ENCODE measurements at places on chromosomes 5 and 9.

DNA sequence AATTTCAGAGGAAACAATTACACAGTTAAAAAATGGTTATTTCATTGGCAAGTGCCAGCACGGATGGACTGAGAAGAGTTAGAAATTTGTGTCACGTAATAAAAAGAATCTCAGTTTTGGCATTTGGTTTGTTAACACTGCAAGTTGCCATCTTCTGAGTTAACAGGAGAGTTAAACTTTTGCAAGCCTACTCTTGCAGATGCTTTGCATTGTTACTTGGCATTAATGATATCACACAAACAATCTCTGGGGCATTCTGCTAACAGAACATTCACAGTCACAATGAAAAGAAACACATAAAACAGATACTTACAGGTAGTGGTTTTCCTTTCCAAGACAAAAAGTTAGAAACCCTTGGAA is 647 bp downstream of the FREM1 start:
- DNase-seq: no peak

- no peak for DNase-seq
These were observed 29.8 kb upstream of the TMEM161B start for GRCh38 chr5:88298425-88298824.

GRCh38 chr9:97593960-97594359 is 39.2 kb downstream of the TSTD2 start:
- no peak for DNase-seq

DNA sequence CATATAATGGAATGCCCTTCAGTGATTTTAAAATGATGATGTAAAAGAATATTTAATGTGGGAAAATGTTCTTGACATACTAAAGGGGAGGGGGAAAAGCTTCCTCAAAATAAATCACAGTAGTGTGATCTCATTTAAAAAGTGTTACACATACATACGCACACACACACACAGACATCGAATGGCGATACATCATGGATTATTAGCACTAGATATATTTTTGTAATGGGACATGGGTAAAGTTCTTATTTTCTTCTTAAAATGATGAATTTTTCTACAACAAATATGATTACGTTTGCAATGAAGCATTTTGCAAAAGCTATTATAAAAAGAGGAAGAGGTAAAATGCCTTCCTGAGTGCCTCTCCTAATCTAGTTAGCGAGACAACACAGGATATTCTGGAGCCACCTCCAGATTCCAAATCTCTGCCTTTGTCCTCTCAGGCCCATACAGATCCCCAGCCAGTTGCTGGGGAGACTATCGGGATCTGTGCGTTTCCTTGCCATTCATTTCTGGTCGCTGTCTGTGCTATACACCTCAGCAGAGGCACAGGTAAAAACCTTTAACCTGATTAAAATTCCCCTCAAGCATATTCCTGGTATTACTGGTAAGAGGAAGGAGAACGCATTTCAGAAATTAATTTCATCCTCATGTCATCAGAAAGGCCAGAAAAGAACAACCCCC is 69.6 kb downstream of the SLC28A3 start:
- no peak for DNase-seq

- no peak for DNase-seq
These were observed 153.4 kb upstream of the POU5F2 start for GRCh38 chr5:93894601-93895354.

- no peak for DNase-seq
These were observed 11.3 kb downstream of the FRMD3 start for GRCh38 chr9:83526901-83527300.

DNA sequence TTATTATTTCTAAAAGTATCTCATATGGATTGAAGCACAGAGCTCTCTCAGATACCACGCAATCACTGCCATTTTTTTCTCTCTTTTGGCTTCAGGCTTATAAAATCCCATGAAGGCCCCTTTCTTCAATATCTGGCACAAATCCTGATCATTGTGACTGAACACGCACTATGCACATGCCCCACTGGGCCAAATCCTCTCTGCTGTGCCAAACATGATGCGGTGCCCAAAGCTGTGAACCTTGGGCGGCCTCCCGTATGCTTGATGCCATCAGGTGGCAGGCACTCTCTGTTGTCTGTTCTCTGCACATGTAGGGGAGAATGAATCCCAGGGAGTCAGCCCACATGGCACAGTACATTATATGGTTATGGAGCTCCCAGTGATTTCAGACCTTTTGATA is 375.0 kb upstream of the RGMB start:
- no peak for DNase-seq

- DNase-seq: peak; percentile 67
These were observed 72.3 kb downstream of the NIPSNAP3B start for GRCh38 chr9:104836235-104836634.

DNA sequence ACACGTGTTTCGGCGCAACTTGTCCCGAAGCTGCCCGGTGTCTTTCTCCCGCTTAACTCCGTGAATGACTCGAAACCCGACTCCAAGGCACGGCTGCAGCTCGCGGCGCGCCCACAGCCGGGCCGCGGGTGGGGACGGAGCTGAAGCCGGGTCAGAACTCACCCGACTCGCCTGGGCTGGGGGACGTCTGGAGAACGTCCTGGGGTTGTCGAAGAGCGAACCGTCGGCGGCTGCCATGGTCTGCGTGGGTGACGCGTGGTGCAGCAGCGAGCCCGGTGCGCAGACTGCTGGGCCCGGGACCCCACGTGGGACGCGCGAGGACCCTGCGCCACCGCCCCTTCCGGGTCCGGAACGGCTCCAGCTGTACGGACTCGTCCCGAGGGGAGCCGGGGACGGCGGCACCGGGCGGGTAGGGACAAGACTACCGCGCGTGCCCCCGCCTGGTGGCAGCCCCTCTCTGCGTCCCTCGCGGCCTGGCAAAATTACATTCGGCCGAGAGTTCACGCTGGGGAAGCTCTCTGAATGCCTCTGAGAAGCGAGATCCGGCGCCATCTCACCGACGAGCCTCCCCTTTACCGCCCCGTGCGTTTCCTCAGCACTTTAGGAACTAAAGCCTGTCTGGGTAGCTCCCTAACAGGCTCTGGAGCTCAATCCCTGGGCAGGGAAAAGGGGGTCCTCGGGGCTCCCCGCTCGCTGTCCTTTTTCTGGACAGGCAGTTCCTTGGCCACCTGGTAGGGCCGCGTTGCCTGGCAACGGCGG is at the start of gene DDX31:
TSS of gene DDX31 (minus strand) at position 286 of the 759 bp plus-strand sequence. CDS start at position 237, 49 bp downstream.
- DNase-seq: peak; percentile 68

- no peak for DNase-seq
These were observed 123.0 kb downstream of the FOXD1 start for GRCh38 chr5:73325546-73325945.

DNA sequence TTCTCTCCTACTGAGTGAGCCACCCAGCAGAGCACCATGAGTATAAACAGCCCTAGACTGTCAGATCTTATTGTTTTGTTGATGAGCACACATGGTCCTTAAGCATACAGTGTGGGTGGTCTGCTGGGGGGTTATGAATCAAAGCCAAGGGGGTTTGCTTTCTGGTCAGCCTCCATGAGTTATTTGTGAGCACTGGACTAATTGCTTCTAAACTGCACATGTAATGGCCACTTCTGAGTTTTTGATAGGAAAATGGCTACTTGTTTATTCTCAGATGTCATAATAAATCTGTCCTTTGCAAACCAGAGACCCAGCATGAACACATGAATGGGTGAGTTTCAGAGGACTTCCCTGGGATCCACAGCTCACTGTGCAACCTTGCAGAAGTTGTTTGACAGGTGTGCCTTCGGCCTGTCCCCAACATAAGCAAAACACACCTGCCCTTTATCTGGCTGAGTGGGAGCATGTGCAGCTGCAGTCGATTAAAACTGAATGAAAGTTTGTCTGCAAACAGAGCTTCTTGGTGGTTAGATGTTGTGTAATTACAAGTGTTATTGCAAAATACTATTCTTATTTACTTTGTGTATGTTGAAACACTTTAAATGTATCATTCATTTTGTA is 35.9 kb downstream of the MAMDC2 start:
- DNase-seq: no peak

DNA sequence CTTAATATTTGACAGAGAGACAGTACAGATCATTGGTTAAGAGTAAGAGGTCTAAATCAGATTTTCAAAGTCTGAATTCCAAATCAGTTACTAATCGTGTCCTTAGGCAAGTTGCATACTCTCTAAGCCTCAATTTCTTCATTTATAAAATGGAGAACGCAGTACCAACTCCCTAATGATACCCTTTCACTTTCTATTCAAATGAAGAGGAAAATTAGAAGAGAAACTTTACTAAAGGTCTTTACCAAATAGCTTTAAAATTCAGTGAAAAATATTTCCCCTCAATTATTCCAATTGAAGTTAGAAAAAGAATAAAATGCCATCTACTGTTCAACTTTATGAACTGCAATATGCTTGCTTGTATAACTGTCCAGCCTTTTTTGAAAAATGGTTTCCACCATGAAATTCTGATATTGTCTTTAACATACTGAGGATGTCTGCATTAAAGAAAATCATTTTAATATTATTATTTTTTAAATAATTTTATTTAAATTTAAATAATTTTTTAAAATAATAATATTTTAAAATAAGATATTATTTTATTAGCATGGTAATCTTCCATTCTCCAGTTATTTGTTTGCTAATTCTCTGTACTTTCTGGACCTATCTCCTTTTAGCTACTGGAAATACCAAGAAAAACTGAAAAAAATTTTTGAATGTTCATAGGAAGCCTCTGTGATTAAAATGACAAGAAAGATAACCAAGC is 36.0 kb downstream of the POC5 start:
- peak; percentile 39 for DNase-seq

DNA sequence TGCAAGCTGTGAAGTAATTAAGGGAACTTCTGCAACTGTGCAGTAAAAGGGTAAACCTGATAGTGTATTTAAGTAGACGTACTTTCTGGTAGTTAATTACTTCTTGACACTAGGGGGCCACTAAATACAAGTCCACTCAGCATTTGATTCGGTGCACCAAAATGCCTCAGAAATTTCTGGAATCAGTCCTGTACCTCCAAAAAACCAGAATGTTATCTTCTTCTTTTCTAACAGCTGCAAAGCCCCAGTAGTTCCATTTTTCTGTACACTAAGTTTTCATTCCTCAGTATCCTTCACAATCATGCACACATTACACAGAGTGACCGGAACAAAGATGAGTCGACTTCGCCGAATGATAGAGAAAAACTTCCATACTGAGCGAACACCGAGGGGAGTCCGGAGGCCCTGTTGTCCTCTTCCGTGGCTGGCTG is 484 bp downstream of the GFM2 start:
- DNase-seq: peak; percentile 54

DNA sequence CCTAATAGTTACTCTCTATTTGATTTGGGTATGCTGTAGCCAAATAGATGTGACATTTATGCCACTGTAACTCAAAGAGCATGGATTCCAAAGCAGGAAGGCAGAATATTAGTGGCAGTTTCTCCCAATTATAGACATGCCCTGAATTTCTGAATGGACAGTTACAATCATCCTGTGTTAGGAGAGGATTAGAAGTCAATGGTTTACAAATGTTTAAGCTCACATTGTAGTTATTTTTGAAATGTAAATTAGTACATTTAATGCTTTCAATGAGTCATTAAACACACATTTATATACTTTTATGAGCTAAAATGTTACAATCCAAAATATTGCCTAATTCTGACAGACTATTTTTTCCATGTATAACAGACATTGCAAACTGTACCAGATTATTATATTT is 62.3 kb upstream of the CDH18 start:
- no peak for DNase-seq
